ENCODE measurements at places on chromosomes 4 and X.

GRCh38 chr4:1534095-1534872 lies 128.0 kb upstream of the NKX1-1 start:
- DNase-seq, result no peak

GRCh38 chr4:79625361-79625760 lies 217.3 kb upstream of the GK2 start:
- no peak for DNase-seq

GRCh38 chr4:29309050-29309449 lies 1411.1 kb upstream of the PCDH7 start:
- no peak for DNase-seq

DNA sequence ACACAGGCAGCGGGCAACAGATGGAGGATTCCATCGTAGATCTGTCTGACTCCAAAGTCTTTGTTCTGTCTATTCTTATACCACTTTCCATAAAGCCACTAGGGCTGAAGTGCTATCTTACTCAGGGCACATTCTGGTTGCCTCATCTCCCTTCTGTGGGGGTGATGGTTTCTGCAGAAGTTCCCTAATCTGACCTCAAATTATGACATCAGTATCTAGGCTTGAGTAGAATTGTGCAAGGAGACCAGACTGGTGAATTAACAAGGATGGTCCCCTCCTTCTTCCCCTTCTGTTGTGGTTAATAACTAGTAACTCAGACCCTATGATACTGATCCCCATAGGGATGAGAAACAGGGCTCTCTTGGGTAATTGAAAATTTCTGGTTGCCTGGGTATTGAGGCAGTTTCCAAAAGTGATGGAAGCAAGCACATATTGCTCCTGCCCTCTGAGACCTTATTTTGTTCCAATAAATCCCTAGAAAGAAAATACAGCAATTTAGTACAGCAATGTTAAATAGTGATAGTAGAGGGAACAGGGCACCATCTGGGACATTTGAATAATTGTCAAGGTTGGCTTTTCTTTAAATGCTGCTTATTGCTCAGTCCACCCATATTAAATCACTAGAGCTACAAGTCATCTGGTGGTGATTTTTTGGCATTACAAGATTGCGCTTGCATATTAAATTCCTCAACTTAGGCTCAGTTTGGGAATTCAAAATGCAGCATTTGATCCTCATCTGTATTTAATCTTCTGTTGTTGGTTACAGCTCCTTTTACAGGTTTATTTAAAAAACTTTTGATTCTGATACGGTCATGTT lies 57.3 kb upstream of the AP1S2 start:
- DNase-seq, result no peak

DNA sequence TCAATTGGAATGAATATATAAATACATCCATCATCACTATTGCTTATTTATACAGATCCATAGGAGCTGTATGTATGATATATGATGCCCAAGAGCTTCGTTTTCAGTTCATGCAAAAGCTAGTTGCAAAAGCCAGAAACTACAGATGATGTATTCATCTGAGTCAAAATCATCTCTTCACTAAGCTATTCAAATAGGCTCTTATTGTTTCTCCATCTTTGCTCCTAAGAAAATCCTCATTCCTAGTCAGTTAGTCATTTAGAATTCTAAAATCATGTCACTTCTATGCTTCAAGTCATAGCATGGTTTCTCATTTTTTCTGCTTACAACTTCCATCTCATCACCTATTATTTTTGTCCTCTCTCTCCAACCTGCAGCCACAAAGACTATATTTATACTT lies 300.1 kb upstream of the TRAM1L1 start:
- no peak for DNase-seq

GRCh38 chr4:99645638-99646037 lies 12.0 kb downstream of the C4orf54 start:
- DNase-seq, result no peak

- DNase-seq, result no peak
Observed at GRCh38 chr4:141705747-141706377, 69.5 kb downstream of the IL15 start.

DNA sequence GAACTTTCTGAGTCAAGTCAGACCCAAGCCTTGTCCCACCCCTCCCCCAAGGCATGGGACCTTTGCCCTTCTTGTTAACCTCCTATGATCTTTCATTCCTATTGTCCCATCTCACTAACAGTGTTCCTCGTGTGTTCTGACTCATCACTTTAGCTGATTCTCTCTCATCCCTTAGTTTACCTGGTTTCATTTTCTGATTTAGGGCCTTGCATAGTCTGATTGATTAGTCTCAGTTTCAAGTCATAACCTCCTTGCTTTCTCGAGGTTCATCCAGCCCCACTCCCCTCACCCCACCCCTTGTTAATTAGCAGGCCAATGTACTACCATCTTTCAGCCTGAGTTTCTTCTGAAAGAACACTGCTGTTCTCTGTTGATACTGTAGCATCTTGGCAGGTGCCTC lies 517.4 kb downstream of the RPA4 start:
- no peak for DNase-seq

DNA sequence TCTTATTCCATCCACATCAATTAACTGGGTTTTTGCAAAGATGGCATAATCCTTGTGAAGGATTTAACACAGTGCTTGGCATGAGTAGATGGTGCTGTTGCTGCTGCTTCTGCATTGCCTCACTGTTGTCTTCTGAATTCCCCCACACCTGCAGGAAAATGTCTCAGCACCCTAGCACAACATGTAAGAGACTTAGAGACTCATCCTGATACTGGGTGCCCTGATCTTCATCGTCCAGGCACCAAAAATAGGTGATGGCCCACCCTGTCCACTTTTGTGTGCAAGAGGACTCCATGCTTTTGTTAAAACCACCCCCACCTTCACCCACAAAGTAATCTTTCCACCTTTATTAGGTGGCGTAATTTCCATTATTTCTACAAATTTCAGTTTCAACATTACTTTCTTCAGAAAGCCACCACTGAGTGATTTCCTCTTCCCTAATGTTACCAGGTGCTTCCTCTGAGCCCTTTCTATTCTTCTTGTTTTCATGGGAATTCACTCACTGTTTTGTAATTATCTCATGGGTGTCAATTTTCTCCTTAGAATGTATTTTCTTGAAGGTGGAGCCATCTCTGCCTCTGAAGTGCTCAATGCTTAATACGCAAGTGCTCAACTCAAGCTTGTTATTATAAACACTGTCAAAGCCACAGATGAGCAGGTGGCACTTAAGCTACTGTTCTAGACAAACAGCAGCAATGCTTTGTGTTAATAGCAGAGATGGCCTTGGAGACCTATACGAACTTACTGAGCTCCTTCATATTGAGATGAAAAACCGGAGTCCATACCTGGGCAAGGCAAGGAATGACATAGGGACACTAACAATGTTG lies 89.5 kb downstream of the HS3ST1 start:
- DNase-seq, result no peak

- DNase-seq, result no peak
Observed at GRCh38 chrX:49661881-49662280, 33.9 kb downstream of the PAGE1 start.

DNA sequence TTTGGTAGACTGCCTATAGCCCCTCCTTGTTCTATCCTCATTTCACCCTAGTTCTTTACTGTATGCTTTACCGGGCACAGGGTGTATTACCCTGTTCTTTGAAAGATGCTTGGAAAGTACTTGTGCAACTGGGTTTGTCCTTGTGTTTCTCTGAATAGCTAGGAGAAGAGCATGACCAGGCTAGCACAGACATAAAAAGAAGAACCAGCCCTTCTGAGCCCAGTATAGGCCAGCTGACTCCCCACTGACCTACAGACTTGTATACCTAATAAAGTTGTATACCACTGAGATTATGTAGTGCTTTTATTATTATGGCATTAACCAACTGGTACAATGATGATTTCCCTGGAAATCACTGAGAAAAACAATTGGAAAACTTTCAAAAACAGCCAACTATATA lies 15.0 kb downstream of the CFI start:
- no peak for DNase-seq

GRCh38 chrX:2692221-2693112 lies 1.4 kb downstream of the CD99 start:
- no peak for DNase-seq

DNA sequence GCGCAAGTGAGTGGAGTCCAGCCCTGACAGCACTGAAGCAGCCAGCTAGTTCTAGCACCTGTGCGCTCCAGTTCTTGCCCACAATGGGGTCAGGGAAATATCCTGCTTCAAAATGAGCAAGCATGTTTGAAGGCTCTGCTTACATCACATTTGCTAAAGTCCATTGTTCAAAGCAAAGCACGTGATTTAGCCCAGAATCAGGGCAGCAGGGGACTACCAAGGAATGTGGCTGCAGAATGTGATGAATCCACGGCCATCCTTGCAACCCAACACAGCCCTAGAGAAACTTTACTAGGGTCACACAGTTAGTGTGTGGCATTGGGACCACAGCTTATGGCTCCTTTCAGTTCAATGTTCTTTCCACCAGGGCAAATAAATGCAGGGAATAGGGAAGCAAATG lies 47.3 kb upstream of the SMIM31 start:
- no peak for DNase-seq

DNA sequence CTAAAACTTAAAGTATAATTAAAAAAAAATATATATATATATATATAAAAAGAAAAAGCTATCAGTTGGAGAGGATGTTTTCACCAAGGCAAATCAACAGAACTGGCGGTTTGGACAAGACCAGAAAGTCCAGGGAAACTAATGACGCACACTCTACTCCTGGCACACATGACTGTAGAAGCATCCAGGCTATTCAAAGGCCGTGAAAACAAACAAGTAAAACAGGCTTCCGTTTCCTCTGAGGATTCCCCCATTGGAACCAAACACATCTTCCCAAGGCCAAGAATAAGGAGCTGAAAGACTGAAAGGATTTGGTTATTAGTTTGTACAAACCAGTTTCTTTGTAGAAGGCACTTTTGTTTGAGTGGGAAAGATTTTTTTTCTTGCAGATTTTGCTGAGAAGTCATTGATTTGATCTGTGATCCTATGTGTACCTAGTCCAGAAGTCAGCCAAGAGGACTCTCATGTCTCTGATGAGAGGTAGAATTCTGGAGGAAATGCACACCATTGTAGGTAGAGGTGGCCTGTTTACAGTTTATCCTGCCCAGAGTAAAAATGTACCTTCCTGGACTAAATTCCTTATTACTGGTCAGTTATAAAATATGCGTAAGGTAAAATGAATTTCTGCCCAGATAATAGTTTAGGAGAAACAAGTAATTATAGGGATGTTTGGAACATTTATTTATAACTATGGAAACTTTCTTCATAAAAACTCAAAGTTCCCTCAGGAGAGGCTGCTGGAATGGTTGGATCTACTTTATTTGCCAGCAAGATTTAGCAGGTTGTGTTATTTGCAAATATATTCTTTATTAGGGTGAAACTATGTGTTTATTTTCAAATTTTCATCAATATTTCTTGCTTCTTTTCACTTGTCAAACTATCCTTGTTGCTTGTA lies 66.5 kb downstream of the DMP1 start:
- DNase-seq, result no peak

- no peak for DNase-seq
Observed at GRCh38 chrX:38896724-38897298, 95.6 kb downstream of the MID1IP1 start.

DNA sequence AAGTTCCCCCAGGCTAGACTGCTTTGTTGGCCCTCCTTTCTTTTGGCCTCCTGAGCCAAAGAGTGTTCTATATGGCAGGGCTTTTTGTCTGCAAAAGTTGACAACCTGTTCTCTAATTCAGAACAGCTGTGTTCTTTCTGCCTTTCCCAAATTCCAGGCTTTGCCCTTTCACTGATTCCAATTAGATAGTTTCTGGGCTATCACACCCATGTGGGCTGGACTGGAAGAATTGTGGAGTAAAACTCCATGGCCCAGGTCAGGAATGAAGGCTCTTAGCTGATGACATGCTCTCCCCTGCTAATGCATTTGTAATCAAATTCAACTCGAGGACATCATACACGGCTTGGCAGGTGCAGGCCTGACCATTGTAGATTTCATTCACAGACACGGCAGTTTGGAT lies 19.4 kb downstream of the BMP3 start:
- no peak for DNase-seq

DNA sequence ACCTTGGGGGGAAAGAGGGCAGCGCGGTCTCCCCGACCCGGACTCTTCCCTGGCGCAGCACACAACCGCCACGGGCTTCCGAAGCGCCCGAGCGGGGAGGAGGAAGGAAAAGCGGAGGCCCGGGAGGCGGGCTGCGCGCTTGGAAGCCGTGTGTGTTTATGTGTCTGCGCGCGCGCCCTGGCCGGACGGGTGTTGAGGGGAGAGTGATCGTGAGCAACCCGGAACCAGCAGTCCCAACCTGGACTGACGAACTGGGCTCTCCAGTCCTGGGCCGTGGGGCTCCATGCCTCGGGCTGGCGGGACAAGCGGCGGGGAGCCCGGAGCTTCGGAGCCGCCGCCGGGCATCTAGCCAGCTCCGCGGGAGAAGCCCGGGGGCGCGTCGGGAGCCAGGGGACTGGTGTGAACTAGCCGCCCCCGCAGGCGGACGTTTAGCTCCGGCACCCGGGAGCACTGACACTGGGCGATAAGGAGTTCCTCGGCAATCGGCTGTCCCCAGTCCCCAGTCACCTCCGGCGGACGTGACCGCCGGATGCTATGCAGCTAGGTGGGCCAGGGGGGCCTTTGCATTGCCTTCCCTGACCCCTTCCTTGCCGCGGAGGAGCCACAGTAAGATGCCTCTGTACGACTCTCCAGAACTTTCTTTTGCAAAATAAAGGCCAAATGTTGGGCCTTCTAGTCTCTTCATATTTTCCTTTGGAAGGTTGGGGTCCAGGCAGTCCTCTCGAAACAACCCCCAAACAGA lies 74.8 kb upstream of the BCOR start:
- DNase-seq, result no peak

DNA sequence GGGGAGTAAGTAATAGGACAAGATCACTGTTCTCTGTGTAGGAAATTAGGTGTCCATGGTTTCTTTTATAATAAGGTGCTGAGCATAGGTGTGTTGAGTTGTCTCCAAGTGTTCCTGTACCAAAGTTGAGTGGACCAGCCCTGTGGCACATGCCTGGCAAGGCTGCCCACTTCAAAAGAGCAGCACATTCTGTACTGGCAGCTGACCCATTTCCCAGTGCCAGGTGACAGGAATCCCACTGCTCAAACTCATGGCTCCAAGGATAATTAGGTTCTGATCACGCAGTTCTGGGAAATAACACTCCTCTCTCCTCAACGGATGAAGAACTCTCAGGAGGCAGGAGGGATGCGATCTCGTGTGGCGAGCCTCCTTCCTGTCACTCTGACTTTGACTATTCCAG lies 12.8 kb upstream of the LGI2 start:
- no peak for DNase-seq

GRCh38 chrX:86149119-86149518 lies 868 bp downstream of the DACH2 start:
- DNase-seq, result no peak

DNA sequence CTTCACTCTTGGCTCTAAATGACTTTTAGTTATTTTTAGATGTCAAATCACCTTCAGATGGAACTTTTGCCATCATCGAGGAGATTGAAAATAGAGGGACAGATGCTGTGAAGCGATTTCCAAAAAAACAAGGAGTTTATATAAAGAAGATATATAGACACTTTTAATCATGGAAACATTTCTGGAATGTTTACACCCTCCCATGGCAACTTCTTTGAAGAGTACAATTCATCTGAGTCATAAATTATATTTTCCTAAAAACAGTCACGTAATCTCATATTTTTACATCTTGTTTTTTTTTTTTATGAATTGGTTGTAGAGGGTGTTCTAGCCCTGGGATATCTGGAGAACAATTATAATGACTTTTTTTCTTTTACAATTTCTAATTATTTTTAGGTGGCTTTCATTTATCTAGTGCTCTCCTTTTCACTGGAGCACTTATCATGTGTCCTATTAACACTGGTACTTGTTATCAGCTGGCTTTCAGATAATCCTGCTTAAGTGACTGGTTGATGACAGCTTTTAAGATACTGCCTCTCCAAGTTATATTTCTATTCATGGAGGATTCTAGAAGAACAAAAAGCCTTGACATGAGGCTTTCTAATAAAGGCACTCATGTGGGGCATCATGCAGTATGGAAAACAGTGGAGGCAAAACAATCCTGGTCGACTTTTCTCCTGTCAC lies 24.9 kb downstream of the PCDH7 start:
- DNase-seq, result no peak

All from central memory CD8-positive, alpha-beta T cell (primary cell).